AG04449 (cell line): ENCODE measurements at places on chromosomes 1 and 21.

- no peak for DNase-seq
Observed at GRCh38 chr1:29136391-29136915, 12.8 kb upstream of the TMEM200B start.

DNA sequence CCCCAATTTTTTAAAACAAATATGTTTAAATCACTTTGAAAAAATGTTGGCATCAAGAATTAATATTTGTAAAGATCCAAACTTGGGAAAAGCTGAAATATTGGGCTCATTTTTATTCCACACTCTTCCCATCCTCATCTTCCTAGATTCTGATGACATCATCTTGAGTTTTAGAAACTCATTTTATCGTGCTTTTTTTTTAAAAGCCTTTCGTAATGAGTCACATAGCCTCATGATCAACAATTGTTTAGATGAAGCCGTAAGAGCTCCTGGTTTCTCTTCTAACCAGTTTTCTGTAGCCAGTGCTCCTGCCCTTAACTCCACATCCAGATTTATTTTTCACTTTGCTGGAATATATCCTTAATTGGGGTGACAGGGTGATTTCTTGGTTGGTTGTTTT lies 78.6 kb downstream of the POFUT2 start:
- DNase-seq, result peak; percentile 9

DNA sequence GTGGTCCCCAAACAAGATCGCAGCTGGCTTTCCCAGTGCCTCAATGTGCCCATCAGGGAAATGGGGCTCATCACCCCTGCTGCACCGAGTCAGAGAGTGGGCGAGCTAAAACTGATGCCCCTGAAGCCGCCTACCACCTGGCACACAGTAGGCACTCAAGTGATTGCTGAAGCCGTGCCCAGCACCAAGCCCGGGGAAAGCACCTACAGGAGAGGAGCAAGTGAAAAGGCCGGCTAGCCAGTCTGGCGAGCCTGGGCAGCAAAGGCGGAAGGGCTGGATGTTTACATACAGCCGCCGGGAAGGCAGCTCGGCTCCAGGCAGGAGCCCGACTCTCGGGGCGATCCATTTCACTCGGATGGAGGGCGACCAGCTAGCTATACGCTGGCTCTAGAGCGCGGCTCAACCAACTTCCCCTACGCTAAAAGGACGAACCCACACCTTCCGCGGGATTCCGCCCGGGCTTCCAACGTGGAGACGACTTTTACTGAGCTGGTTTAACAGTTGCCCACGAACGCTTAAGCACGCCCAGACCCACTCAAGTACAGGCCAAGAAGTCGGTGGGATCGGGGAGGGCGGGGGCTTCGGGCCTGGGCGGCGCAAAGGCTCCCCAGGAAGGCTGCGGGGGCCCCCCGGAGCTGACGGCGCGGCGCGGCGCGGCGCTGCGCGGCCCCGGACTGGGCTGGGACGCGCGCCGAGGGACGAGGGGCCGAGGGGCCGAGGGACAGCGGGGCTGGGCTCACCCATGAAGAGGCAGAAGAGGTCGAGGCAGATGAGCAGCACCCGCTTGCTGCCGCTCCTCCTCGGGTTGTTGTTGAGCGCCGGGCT lies 1.0 kb downstream of the PLPP3 start:
- DNase-seq, result no peak

DNA sequence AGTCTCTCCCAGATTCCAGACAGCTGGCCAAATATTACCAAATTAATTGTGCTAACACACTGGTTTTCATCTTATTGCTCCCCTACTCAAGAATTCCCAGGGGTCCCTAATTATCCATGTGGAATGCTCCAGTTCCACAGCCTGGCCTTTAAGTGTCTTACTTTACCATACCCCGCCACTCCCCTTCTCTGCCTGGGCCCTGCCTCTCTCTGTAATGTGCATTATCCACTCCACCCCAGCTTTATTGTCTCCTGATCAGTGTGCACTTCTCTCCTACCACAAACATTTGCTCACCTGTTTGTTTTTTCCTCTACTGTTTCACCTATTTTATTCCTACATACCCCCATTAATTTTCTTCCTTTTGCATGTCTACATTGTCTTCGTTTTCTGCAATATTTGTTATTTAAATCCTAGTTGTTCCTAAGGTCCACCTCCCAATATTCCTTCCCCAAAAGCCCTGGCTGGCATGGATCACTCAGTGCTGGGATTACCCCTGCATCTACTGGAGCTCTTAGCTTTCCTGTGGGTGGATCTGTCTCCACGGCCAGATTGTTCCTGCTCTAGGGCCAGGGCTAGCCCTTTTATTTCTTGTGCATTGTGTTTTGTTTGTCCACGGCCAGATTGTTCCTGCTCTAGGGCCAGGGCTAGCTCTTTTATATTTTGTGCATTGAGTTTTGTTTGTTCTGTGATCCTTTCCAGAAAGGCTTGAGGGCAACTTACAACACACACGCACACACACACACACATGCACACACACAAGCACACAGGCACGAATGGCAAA lies 33.4 kb upstream of the ATP1B1 start:
- DNase-seq, result no peak

- DNase-seq, result no peak
Observed at GRCh38 chr1:3192825-3193224, 123.8 kb downstream of the PRDM16 start.

- no peak for DNase-seq
Observed at GRCh38 chr1:30950053-30950452, 41.5 kb upstream of the SDC3 start.

- DNase-seq, result no peak
Observed at GRCh38 chr1:25019337-25020172, 89.5 kb upstream of the RUNX3 start.

GRCh38 chr1:28537457-28538199 lies 15.3 kb upstream of the TRNAU1AP start:
- no peak for DNase-seq

DNA sequence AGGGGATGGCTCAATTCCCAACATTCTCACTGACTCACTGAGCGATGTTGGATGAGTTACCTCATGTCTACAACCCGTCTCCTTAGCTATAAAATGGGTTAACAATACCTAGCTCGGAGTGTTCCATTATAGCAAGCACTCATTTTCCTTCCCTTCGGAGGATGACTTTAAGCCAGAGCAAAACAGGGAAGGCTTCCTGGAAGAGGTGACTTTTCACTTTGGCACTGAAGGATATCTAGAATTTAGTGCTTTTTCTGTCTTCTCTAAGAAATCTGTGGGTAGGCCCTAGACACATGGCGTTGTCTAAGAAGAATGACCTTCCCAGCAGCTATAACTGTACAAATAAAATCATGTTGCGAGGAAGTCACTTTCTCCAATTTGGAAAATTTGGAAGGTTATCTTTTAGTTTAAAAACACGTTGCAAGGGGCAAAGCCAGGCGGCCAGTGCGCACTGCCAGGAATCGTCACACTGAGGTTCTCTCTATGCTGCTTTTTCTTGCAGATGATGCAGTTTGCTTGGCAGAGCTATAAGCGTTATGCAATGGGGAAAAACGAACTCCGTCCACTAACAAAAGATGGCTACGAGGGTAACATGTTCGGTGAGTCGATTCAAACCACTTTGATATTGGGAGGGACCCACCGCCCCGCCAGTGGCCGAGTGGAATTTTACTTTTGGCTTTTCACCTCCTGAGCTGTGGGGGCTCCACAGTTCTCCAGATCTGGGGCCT lies 69.5 kb downstream of the MAN1C1 start:
- DNase-seq, result no peak

GRCh38 chr1:33918368-33918767 lies 54.5 kb downstream of the HMGB4 start:
- peak; percentile 31 for DNase-seq

- DNase-seq, result no peak
Observed at GRCh38 chr1:165431079-165431478, 13.8 kb downstream of the RXRG start.

GRCh38 chr1:84367219-84367618 lies 31.1 kb upstream of the DNASE2B start:
- DNase-seq, result no peak

DNA sequence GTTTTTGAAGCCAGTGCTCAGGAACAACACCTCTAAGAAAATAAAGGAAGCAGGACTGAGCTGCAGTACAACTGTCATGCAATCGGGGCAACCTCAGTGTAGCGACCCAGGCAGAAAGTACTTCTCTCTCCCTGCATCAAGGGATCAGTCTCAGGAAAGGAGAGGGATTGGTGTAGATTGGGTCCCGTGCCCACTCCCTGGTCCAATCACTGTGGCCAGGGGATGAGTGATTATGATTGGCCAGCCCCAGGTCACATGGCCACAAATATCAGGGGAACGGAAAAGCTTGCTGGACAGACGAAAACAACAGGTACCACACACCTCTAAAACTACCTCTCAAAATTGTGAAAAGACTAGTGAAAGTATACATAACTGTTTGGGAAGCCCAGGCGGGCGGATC lies 136.2 kb upstream of the F3 start:
- DNase-seq, result no peak

- no peak for DNase-seq
Observed at GRCh38 chr1:85672031-85672660, 36.1 kb downstream of the ZNHIT6 start.

GRCh38 chr1:19455353-19455752 lies 30.0 kb downstream of the CAPZB start:
- no peak for DNase-seq

- no peak for DNase-seq
Observed at GRCh38 chr21:34284666-34285065, 79.1 kb upstream of the KCNE2 start.

DNA sequence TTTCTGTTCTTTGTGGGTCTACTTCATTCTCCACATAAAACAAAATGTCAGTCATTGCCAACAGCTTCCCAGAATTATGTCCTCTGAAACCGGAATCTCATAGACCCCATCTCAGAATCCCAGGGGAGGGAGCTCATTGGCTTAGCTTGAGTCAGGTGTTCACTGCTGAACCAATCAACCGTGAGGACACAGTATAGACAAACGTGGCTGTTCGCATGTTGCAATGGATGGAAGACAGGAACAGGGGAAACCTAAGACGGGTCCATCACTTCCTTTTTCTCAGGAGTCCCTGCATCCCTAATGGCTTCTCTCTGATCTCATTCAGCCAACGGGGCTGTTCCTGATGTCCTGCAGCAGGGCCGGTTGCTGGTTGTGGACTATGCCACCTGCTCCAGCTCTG lies 9.1 kb downstream of the CELA2A start:
- DNase-seq, result no peak

DNA sequence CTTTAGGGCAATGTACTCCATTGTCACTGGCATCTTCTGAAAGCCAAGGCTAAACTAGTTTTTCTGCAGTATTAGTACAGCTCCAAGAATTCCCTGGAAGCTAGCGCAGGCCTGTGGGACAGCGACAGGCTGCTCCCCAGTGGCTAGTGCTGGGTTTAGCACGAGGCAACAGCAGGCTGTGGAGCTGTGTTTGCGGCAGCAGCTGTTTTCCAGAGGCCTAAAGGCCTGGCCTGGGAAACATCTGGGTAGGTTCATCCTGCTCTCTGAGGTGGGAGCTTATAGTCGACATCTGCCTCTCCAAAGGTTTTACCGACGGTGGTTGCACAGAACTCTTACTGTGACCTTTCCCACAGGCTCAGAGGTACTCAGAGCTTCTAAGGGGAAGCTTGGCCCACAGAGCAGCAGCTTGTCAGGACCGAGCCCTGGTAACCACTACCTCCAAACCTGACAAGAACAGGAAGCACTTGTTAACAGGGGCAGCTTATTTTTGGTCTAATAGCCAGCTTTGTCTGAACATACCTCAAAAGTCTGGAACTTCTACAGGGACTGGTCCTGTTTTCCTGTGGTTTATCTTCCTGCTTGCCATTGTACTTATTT lies 17.2 kb downstream of the CC2D1B start:
- no peak for DNase-seq

- no peak for DNase-seq
Observed at GRCh38 chr1:82604524-82604923, 803.8 kb downstream of the ADGRL2 start.

DNA sequence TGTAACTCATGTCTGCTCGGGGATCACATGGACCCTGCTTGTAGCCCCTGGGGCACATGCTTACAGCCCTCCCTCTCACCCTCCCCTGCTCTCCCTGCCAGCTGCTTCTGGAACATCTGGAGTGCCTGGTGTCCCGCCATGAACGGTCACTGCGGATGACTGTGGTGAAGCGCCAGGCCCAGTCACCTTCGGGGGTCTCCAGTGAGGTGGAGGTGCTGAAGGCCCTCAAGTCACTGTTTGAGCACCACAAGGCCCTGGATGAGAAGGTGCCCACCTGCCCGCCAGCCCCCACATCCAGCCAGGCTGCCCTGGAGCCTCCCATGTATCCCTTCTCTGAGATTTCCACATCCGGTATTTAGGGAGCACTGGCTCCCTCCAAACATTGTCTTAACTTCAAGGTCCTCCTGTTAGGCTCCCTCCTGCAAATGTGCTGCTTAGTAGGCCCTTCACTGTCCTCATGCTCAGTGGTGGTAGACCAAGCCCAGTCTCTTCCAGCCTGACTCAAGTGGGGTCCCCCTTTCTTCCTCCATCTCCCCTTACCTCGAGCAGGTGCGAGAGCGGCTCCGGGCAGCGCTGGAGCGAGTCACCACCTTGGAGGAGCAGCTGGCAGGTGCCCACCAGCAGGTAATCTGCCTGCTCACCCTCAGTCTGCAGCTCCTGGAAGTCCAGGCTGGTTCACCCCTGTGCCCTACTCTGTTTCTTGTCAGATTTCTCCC lies 17.7 kb downstream of the PPFIA4 start:
- DNase-seq, result no peak

- no peak for DNase-seq
Observed at GRCh38 chr21:35678393-35678792, 381.9 kb downstream of the SETD4 start.

- DNase-seq, result no peak
Observed at GRCh38 chr1:58067082-58067481, 479.4 kb downstream of the OMA1 start.

DNA sequence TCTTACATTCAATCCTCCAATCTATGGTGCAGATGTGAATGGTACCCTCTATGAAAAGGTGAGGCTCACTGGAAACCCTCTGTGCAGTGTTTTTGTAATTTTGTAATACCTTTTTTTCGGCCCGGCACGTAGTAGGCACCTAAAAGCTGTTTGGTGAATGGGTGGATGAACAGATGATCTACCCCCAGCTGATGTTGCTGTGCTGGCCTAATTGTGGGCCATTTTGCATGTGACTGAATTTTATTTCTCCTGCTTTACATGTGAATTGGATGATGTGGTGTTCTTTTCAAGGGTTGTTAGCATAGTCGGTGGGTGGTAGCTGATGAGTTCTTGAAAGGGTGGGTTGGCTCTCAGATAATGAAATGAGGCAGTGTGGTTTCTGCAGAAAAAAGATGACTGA lies 10.4 kb downstream of the KDM4A start:
- DNase-seq, result no peak

DNA sequence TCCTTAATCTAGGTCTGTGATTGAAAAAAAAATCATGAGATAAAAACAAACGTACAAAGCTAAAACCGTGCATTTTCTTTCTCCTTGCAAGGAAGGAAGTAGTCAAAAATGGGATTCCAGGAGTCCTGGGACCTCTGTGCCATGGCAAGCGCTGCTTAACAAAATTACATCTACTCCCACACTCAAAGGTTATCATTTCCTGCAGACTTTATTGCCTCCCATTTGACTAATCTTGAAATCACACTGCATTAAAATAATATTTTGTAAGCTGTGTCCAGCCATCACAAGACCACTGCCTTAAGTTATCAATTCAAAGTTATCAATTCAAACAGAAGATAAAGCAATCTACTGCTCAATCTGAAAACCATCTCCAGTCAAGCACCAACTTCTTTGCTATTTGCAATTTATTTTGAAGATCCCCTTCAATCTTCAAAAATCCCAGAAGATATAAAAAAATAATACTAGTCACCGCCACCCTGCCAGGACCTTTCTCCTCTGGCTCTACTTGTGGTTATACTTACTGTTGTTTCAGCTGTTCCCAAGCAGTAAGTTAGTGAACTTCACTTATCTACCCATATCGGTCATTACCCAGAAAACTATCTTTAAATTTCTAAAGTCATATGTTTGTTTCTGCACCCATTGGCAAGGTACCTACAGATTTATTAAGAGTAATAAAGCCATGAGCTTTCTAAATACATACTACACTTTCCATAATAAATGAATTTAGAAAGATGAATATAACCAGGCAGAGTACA lies 38.1 kb upstream of the RAP1GAP start:
- no peak for DNase-seq
